T-helper 17 cell (primary cell): ENCODE measurements at places on chromosomes 5 and 9.

GRCh38 chr9:34983209-34983608, 6.3 kb upstream of the DNAJB5 start:
- no peak overlapping the region for H3K4me3 ChIP-seq
- H3K36me3 ChIP-seq, result no peaks in the 10 kb centered on the region
- no peak for DNase-seq
- H3K27me3 ChIP-seq, result peaks cover under 1% of the 10 kb centered on the region
- peaks cover 47% of the 10 kb centered on the region for H3K4me1 ChIP-seq

DNA sequence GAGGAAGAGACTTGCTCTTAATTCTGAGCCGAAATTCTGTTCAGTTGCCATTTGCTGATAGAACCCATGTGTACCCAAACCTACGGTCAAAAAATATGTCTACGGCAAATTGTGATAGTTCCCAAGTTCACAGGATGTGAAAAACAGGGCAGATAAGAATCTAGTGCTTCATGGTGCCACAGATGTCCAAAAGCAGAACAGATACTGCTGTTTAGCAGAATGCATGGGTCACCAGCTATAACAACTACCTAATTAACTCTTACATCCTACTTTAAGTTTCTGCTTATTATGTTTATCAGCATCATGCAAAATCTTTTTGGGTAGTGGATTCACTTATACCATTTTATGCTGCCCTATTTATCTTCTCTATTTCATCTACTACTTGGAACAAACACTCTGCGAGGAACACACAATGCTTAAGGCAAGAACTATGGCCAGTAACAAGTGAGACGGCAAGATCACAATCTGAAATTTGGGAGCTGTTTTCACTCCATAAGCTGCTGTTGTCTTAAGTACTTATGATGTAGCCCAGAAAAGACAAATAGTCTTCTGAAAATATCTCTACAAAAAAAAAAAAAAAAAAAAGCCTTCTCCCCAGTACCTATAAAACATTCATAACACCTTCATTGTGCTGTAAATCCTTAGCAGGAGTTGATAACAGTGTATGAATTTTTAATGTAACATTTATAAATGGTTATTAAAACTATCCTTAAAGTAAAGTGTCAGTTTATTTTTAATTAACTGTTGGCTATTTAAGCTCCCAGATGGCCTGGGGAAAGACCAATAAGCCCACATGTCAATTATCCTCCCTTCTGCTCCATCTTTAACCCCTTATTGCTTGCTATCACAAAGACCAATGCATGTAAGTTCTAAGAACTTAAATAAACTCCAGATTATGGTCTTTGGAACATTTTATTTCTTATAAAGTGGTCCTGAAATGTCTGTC, 232.3 kb downstream of the TLR4 start:
- DNase-seq, result no peak
- no peaks in the 10 kb centered on the region for H3K4me1 ChIP-seq
- H3K4me3 ChIP-seq, result no peak overlapping the region

GRCh38 chr9:117286245-117286644, 128.6 kb downstream of the ASTN2 start:
- no peaks in the 10 kb centered on the region for H3K36me3 ChIP-seq
- DNase-seq, result no peak
- no peak overlapping the region for H3K4me3 ChIP-seq
- H3K27me3 ChIP-seq, result no peaks in the 10 kb centered on the region

DNA sequence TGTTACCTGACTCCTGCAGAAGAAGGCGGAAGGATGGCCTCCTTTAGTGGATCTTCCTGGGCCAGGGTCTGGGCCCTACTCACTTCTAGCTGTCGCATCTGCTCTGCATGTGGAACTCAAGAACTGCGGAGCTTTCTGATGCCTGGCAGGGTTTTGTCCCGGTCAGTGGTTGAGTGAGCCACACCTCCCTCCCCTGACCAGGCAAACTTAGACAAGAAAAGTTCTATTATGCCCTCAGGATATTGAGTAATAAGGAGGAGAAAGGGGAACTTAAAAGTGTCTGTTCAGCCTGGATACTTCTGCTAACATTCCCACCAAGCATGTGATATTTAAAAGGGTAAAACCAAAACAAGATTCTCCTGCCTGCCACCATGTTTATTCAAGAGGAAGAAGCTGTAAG, at the start of gene FYB1:
Gene FYB1 (minus strand): TSS at position 127 of the 400 bp plus-strand sequence. CDS start 16,603 bp downstream, outside the sequence.
- H3K4me3 ChIP-seq, result peak within 1 kb of the TSS; percentile 57
- no peak for DNase-seq
- H3K36me3 ChIP-seq, result no peaks in the 10 kb centered on the region
- peak within 1 kb of the TSS; percentile 49 for H3K27ac ChIP-seq
- no peaks in the 10 kb centered on the region for H3K27me3 ChIP-seq

DNA sequence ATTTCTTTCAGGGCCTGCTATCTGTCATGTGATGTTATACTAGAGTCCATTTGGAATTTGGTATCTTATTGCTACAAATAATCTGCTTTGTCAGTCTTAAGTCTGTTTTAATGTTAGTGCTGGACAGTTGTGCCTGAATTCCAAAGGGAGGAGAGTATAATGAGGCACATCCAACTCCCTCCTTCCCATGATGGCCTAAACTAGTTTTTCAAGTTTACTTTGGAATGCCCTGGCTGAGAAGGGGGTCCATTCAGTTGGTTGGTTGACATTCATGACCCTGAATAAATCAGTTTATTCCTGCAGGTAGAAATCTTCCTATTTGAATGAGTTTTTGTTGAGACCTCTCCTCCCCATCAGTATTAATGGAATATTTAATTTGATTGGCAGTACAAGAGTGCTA, 9.4 kb upstream of the LRRTM2 start:
- H3K36me3 ChIP-seq, result peaks cover 2% of the 10 kb centered on the region
- no peak for DNase-seq
- no peak overlapping the region for H3K27ac ChIP-seq
- H3K4me3 ChIP-seq, result no peak overlapping the region

- H3K27ac ChIP-seq, result no peak overlapping the region
- no peak for DNase-seq
- H3K36me3 ChIP-seq, result no peaks in the 10 kb centered on the region
Measured at GRCh38 chr9:134344068-134344799, 18.0 kb downstream of the RXRA start.

DNA sequence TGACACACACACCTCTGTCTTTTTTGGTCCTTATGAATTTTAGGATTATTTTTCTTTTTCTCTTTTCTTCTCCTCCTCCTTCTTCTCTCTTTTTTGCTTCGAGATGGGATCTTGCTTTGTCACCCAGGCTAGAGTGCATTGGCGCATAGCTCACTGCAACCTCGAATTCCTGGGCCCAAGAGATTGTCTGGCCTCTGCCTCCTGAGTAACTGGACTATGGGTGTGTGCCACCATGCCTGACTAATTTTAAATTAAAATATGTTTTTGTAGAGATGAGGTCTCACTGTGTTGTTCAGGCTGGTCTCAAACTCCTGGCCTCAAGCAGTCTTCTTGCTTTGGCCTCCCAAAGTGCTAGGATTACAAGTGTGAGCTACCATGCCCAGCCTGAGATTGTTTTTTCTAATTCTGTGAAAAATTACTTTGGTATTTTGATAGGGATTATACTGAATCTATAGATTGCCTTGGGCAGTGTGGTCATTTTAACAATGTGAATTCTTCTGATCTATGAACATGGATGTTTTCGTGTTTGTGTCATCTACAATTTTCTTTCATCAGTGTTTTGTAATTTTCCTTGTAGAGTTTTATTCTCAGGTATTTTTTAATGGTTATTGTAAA, 7.7 kb downstream of the AHRR start:
- H3K4me1 ChIP-seq, result peaks cover 10% of the 10 kb centered on the region
- DNase-seq, result no peak
- H3K27me3 ChIP-seq, result peaks cover 34% of the 10 kb centered on the region
- H3K4me3 ChIP-seq, result no peak overlapping the region
- H3K27ac ChIP-seq, result no peak overlapping the region
